ENCODE measurements at places on chromosomes 3 and 15.

DNA sequence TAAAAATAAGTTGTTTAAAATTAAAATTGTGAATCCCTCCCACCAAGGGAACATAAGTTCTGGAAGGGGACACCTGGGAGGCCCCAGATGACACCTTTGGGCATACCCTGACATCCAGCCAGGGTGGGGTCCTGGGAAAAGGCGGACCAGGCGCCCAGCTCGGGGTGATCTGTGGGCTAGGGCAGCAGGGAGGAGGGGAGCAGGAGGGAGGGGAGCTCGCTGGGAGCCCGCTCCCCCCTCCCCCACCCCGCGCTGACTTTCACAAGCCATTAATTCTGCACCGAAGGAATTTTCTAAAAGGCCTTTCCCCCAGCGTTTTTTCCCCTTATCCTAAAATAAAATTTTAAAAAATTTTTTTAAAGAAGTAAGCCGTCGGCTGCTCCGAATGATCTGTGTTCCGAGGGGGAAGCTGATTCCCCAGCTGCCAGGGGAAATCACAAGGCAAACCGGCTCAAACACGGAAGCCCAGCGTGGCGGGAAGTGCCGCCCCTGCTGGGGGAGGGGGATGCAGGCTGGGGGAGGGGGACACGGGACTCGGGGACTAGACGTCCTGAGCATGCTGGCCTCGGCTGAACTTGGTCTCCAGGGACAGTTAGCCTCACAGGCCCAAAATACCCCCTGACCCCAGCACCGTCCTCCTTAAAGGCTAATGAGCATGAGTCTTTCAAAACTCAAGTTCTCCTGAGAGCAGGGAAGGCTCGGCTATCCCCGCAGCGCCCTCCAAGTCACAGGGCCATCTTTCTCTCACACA, 13.9 kb downstream of the PLXND1 start:
- DNase-seq: no peak

- peak; percentile 17 for DNase-seq
Measured at GRCh38 chr3:149879872-149880271, 66.9 kb downstream of the RNF13 start.

GRCh38 chr3:122215592-122216298, 32.3 kb downstream of the CASR start:
- DNase-seq: no peak

- no peak for DNase-seq
Measured at GRCh38 chr3:170078620-170079281, 41.0 kb downstream of the GPR160 start.

GRCh38 chr3:135650309-135650708, 315.2 kb upstream of the PPP2R3A start:
- DNase-seq: no peak

GRCh38 chr3:168061332-168061996, 34.3 kb downstream of the GOLIM4 start:
- DNase-seq: no peak

DNA sequence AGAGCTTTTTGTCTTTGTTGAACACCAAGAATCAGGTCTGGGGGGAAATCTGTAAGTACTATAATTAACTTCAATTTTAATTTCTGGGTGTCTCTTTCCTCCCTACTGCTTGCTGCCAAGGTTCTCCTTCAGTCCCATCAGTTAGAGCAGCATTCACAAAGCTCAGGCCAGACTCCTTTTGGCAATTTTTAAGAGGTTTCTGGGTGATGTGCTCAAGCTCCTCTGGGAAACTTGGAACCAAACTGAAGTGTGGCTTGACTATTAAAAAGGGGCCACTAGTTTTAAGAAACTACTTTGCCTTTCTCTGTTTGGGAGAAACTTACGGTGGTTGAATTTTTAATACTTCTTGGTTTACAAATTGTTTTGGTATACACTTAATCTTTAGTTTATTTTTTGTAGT, 227.7 kb upstream of the SOX2 start:
- no peak for DNase-seq

- no peak for DNase-seq
Measured at GRCh38 chr3:117035745-117036144, 326.2 kb downstream of the TUSC7 start.

DNA sequence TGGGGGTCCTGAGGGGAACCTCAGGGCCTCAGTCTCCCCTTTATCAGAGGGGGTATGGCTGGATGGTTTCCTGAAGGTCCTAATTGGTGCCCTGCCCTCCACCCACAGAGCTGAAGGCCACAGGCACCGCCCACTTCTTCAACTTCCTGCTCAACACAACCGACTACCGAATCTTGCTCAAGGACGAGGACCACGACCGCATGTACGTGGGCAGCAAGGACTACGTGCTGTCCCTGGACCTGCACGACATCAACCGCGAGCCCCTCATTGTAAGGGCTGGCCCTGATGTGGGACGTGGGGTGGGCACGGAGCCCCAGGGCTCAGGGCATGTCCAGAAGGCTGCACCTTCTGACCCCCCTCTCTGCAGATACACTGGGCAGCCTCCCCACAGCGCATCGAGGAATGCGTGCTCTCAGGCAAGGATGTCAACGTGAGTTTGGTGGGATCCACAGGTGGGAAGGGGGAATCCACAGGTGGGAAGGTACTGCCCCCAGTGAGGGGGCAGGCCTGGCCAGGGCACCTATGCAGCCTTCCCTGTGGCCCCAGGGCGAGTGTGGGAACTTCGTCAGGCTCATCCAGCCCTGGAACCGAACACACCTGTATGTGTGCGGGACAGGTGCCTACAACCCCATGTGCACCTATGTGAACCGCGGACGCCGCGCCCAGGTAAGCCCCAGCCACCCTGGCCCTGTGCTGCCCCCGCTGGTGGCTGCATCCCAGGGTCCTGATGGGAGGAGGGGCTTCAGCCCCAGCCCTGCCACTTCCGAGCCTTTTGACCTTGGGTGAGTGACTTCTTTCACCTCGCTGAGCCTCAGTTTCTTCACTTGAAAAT, 17.5 kb upstream of the GNAT1 start:
- DNase-seq: no peak

GRCh38 chr3:22536541-22536940, 666.6 kb upstream of the UBE2E2 start:
- no peak for DNase-seq

DNA sequence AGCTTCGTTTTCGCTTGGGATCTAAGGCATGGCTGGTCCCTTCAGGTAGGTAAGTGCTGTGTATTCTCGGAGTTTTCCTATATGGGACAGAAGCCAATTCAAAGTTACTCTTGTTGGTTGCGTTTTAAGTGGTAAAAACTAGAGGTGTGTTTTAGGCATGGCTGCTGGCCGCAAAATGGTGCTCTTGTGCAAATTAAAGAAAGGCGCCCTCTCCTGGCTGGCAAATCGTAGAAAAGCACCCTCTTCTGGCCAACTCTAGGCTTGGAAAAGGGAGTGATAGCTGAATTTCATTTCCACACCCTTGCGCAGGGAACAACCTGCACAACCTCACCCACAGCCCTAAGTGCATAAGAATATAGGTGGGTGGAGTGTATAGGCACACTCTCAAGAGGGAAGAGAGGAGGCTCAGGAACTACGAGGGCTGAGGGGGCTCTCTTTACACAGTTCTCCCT, 23.5 kb downstream of the DRD3 start:
- peak; percentile 31 for DNase-seq

- peak; percentile 0 for DNase-seq
Measured at GRCh38 chr3:56251343-56251945, 216.8 kb downstream of the ERC2 start.

DNA sequence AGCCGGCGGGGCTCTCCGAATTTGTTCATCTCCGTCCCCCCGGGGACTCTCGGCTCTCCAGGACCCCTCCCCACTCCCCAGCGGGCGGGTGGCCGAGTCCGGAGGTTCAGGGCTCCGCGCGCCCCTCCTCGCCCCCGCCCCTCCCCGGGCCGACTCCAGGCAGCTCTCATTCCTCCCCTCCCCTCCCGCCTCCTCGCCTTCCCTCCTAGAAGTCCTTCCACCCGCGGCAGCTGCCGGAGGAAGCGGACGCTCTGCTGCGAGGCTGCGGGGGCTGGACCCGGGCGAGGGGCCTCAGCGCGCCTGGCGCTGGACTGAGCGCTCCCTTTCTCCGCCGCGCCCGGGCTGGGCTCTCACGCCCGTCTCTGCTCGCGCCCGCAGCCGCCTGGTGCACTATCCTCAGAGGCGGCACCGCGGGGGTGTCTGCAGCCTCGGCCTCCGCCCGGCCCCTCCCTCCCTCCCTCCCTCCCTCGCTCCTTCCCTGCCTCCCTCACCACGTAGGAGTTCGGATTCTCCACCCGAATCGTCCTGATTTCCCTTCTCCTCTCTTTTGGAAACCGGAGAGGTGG, at the start of gene ROBO2:
Gene ROBO2, plus strand, starts transcription at position 494 of the 566 bp plus-strand sequence. CDS start 687 bp downstream, outside the sequence.
- DNase-seq: no peak

DNA sequence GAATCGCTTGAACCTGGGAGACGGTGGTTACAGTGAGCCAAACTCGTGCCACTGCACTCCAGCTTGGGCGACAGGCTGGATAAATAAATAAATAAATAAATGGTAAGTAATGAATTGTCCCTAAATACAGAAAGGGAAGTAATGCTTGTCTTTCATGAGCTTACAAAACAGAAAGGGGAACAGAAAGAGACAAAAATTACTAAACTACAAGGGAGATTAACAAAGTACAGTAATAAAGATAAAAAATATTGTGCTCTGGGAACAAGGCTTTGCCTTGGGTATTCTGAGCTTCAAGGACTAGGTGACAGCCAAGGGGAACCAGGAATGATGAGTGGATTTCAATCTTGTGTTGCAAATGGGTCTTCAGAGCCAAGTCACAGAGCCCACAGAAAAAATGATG, 9.2 kb upstream of the HLTF start:
- DNase-seq: no peak

- DNase-seq: peak; percentile 53
Measured at GRCh38 chr3:179147514-179147872, 664 bp upstream of the PIK3CA start.

DNA sequence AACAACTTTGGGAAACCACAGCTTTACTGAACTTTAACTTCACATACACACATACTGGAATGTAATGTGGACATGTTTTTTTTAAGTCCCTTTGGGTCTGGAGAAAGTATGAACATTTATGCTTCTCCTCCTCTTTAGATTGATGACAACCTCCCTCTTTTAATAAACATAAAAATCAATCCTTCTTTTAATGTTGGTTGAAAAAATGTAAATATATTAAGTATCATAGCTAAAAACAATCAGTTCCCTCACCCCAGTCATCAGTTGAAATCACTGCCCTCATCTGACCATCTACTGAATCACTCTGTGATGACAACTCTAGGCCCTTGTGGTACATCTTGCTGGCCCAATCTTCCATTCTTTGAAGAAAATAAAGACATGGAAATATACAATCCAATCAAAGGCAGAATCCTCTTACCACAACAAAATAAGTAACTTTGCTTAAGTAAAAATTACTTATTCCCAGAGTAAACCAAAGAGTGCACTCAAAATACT, 6.4 kb downstream of the AAGAB start:
- no peak for DNase-seq

GRCh38 chr3:64809086-64809485, 121.3 kb upstream of the ADAMTS9 start:
- DNase-seq: no peak

- DNase-seq: no peak
Measured at GRCh38 chr15:90889313-90889730, 5.0 kb downstream of the FES start.

DNA sequence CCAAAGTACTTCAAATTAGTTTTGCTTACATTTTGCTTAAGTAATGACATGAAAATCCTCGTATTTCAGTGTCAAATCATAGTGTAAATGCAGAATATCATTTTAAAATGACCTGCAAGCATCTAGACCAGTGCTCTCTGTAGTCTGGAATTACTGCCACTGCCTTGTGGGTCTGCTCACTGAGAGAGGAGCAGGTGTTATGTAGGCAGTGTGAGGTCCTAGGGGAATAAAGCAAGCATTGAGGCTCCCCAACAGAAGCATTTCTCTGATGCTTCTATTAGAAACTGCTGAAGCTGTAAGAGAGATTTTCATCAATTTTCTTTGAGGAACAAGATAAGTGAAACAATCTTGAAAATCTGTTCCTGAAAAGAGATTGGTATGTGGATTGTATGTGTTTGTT, 253.2 kb downstream of the BBX start:
- no peak for DNase-seq

DNA sequence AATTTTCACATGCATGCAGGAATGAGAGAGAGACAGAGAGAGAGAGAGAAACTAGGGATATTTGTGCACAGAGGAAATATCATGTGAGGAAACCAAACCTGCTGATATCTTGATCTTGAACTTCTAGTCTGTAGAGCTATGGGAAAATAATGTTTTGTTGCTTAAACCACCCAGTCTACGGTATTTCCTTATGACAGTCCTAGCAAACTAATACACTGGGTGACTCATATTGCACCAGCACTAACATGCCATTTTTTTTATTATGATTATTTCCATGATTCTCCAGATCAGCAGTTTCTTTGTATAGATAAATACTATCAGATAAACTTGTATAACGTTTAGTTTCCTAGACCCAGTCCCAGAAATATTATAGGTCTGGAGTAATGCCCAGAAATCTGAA, 1259.0 kb downstream of the ZPLD1 start:
- DNase-seq: no peak

- DNase-seq: no peak
Measured at GRCh38 chr15:96460106-96460505, 129.6 kb downstream of the NR2F2 start.

- no peak for DNase-seq
Measured at GRCh38 chr3:126485176-126485897, 9.6 kb upstream of the ZXDC start.

DNA sequence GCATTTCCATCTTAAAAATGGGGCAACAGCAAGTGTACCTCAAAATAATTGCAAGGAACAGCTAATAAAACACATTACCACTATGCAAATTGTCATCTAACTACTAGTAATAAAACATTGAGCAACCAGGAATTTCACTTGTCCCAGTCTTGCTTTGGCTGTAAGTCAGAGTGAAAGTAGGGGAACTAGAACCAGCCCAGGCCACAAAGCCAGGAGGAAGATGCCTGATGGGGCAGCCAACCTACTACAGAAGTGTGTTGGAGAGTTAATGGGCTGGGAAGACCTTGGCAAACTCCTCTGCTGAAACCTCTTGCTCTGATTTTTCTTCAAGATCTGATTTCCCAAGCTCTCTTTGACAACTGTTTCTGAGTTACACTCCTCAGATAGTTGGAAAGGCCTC, 40.2 kb upstream of the LPP start:
- DNase-seq: no peak

DNA sequence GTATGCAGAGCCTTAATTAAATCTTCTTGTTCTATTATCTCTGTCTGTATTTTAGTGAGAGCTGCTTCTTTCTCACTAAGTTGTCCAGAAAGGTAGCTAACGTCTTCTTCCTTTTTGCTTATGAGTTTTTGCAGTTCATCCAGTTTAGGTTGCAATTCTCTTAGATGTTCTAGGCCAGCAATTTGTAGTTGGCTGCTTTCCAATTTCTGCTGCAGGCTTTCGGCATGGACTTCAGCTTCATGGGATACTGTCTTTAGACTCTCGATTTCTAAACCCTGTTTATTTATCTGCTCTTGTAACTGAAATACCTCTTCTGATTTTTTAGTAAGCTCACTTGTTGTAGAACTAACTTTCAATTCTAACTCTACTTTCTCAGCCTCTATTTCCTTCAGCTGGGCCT, 35.5 kb upstream of the HCLS1 start:
- DNase-seq: no peak

DNA sequence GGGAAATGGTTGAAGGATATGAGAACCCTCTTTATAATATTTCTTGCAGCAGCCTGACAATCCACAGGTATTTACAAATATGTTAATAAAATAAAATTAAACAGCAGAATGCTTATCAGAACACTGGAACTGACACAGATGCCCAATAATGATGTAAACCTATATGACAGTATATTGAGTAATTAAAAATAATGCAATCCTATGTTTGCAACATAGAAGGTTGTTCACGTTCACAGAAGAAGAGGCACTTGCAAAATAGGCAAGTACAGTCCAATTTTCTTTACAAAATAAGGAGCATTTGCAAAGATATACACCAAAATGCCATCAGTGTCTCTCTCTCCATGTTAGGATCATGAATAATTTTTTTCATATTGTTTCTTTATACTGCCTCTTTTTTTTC, 397.0 kb upstream of the WNT5A start:
- no peak for DNase-seq

All from stimulated activated CD4-positive, alpha-beta T cell treated with anti-CD3 and anti-CD28 coated beads, TNF-alpha, amount 100 ng/mL, for 48 hours (primary cell).